ENCODE measurements at places on chromosomes 12 and 14.

DNA sequence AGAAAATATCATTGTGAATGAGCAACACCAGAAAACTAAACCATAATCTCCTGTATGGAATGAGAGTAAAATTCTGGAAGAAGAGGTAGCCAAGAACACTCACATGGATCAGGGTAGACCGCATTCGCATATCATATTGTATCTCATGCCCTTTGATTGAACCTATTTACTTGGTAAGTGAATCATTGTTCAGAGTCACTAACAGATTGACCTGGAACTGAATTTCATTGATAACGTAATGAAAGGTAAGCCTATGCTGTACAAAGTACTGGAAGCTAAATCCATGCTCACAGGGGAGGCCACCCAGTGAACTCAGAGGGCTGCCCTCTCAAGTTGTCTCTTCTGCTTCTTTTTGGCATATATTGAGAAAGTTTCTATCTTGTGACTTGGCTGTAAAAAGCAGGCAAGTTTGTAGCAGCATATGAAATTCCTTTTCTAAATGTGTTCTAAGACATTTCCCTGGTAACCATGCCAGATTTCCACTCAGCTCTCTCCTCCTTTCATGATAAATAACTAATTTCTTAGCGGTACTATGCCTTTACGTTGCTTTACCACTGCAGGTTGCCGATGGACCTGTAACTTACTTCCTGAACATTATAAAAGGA lies 91.4 kb downstream of the PLCZ1 start:
- DNase-seq: no peak
- H3K4me3 ChIP-seq: no peak overlapping the region
- no peaks in the 10 kb centered on the region for H3K4me1 ChIP-seq
- no peaks in the 10 kb centered on the region for H3K36me3 ChIP-seq

DNA sequence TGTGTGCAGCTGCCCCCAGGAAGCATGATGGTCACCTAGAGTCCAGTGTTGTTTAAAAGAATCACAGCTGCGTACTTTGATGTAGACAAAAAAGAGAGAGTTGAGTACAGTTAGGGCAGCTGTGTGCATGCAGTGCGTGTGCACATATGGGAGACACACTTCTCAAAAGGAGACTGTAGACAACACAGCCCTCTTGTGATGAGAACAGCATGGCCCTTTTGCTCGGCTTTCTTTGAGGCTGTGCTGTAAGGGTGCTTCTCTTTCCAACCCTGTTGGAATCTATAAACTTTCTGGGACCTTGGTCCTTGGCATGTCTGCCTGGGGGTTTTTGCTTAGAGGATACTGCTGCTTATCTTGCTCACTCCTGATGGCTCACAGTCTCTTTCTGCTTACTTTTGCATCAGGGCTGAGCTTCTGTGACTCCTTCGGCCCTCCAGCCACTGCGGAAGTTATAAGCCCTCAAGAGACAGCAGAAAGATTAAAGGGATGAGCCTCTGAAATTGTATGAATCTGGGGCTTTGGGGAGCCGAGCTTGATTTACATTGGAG lies 102.9 kb downstream of the DYRK2 start:
- H3K27ac ChIP-seq: peak overlapping the region; percentile 66
- no peak for DNase-seq
- no peak overlapping the region for H3K4me3 ChIP-seq
- no peaks in the 10 kb centered on the region for H3K36me3 ChIP-seq
- peaks cover 18% of the 10 kb centered on the region for H3K4me1 ChIP-seq

DNA sequence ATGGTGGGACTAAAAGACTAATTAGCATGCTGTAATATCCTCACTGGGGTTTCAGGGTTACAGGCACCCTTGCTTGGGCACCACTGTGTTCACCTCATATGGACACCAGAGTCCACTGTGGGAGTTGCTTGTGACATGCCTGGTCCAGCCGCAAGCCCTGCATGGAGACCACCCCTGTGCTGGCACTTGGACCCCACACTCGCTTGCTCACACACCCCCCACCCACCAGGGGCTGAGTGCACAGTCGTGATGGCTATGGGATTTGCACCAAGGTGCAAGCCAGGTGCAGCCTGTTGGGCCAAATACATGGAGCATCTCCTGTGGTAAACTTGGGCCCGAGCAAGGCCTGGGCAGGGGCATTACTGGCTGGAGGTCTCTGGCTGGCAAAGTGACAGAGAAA lies 129.1 kb downstream of the SYT10 start:
- no peak overlapping the region for H3K27ac ChIP-seq
- H3K36me3 ChIP-seq: no peaks in the 10 kb centered on the region
- DNase-seq: no peak
- H3K27me3 ChIP-seq: no peaks in the 10 kb centered on the region

GRCh38 chr12:124668602-124669001 lies 101.2 kb upstream of the NCOR2 start:
- H3K27ac ChIP-seq: no peak overlapping the region
- no peak overlapping the region for H3K4me3 ChIP-seq
- H3K36me3 ChIP-seq: no peaks in the 10 kb centered on the region
- no peaks in the 10 kb centered on the region for H3K4me1 ChIP-seq
- H3K27me3 ChIP-seq: no peaks in the 10 kb centered on the region

DNA sequence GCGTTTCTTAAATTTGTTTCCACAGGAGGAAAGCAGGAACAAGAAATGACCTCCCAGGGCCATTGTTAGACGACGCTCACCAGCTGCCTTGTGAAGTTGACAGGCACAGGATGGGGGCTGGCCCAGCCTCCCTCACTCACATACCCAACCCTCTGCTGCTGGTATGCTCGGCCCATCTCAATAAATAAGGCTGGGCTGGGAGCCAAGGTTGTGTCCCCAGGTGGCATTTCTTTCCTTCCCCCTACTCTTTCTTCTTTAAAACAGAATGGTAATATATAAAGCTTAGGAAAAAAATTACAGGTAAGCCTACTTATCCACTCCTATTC lies 93.0 kb downstream of the ACTN1 start:
- no peak for DNase-seq
- no peaks in the 10 kb centered on the region for H3K27me3 ChIP-seq
- H3K36me3 ChIP-seq: no peaks in the 10 kb centered on the region
- H3K4me1 ChIP-seq: peaks cover 18% of the 10 kb centered on the region

- DNase-seq: no peak
- no peaks in the 10 kb centered on the region for H3K27me3 ChIP-seq
- no peak overlapping the region for H3K27ac ChIP-seq
- H3K4me1 ChIP-seq: no peaks in the 10 kb centered on the region
- no peak overlapping the region for H3K4me3 ChIP-seq
Observed at GRCh38 chr12:117064596-117064995, 34.6 kb downstream of the TESC start.

DNA sequence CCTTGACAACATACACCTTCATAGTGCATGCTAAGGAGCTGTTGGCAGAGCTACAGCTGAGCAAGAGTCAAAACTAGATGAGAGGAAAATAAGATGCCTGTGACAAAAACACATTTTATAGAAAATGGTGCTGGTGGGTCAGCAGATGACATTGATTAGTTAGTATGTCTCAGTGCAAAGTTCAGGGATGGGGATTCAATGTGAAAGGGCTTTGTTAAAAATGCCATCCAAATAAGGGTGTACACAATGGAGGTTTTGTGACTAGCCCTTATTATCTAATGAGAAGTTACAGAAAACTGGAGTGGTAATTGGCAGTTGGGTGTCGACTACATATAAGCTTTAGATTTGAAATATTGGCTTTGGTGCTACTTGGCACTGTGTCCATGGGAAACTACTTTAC lies 169.0 kb downstream of the MON2 start:
- no peaks in the 10 kb centered on the region for H3K36me3 ChIP-seq
- H3K4me3 ChIP-seq: no peak overlapping the region
- H3K27ac ChIP-seq: no peak overlapping the region
- H3K4me1 ChIP-seq: peaks cover 11% of the 10 kb centered on the region

DNA sequence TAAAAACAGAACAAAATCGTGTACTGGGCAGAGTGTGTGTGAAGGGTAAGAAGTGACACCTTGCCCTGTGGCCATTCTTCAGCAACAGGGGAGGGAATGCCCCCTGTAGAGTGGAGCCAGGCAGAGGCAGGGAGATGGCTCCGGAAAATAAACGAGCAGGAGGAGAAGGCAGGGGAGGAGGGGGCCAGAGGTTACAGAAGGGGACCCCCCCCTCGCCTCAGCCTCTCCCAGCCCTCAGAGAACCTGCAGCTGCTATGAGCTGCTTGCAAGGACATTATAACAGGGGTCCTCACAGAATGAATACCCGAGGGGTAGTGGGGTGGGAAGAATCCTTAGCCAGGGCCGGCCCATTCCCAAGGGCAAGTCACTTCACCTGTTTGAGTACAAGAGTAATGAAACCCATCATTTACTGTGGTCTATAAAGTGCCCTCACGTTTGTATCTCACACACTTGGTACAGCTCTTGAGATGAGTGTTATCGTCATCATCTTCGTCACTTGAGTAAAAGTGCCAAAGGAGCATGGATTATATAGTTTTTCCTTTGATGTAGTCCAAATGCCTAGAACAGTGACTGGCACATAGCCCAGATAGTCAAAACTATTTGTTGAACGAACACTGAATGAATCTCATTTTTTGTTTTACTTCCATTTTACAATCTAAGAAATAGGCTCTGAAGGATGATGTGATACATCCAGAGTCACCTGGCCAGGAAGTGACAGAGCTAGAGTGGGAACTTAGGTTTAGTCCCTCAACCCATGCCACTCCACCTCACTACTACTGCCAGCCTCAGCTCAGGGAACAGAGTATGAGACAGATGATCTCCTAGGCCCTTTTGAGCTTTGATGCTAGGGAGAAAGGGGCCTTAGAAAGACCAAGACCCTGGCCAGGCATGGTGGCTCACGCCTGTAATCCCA lies 14.5 kb downstream of the SCNN1A start:
- no peaks in the 10 kb centered on the region for H3K36me3 ChIP-seq
- peaks cover 23% of the 10 kb centered on the region for H3K4me1 ChIP-seq
- H3K27me3 ChIP-seq: no peaks in the 10 kb centered on the region
- H3K27ac ChIP-seq: peak overlapping the region; percentile 43

DNA sequence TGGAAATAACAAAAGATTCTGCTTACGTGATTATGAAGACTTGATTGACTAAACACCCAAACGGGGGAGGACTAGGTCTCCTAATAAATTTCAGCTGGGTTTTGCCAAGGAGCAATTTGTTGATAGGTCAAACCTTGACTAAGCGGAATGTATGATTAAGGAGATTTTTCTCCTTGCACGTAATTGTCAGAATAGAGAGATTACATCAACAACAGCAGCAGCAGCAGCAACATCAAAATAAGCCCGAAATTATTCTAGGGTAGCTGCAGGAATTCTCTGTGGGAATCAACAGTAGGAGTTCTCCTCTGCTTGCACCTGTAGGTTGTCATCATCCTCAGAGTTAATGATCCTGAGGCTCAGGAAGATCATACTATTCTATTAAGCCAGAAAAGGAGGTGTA lies 10.2 kb downstream of the ELK3 start:
- no peaks in the 10 kb centered on the region for H3K27me3 ChIP-seq
- no peak overlapping the region for H3K27ac ChIP-seq
- DNase-seq: no peak
- H3K4me1 ChIP-seq: peaks cover 7% of the 10 kb centered on the region
- no peaks in the 10 kb centered on the region for H3K36me3 ChIP-seq
- no peak overlapping the region for H3K4me3 ChIP-seq

DNA sequence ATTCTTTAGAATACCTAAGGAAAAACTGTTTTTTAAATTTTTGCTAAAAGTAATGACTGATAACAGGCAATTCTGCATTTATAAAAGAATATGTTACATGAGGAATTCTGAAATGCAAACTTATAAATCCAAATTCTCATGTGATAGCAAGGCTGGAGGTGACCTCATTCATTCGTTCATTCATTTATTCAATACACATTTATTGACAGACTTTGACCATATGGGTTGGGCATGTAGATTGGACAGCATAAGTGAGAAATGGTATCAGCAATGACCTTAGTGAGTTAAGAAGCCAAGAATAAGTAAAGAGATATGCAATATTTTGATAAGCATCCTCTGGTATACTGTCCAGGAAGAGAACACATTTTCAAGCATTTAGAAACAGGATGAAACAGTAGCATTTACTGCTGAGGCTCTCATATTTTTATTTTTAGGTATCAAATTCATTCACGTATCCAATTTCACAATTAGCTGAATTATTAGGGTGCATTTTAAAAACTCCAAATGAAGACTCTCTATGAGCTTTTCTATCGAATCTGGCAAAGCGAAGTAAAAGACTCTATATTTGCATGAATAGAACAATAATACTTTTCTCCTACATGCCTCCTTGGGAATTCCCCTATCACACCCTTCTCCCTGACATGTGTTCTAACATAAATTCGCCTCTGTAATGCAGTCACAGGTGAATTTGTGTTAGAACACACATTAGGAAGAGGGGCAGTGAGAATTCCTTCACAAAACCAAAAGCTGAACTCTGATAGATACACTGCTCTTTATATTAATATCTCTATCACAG lies 49.9 kb downstream of the PEBP1 start:
- no peak overlapping the region for H3K4me3 ChIP-seq
- no peaks in the 10 kb centered on the region for H3K36me3 ChIP-seq
- H3K27me3 ChIP-seq: no peaks in the 10 kb centered on the region
- peaks cover 37% of the 10 kb centered on the region for H3K4me1 ChIP-seq
- no peak overlapping the region for H3K27ac ChIP-seq

- H3K36me3 ChIP-seq: no peaks in the 10 kb centered on the region
- no peaks in the 10 kb centered on the region for H3K27me3 ChIP-seq
- H3K4me1 ChIP-seq: peaks cover 23% of the 10 kb centered on the region
- DNase-seq: peak; percentile 39
- H3K4me3 ChIP-seq: no peak overlapping the region
- no peak overlapping the region for H3K27ac ChIP-seq
Observed at GRCh38 chr12:42129595-42130204, 15.0 kb downstream of the GXYLT1 start.

- H3K36me3 ChIP-seq: no peaks in the 10 kb centered on the region
- no peak overlapping the region for H3K27ac ChIP-seq
- no peaks in the 10 kb centered on the region for H3K4me1 ChIP-seq
Observed at GRCh38 chr12:100610666-100611430, 37.4 kb downstream of the GAS2L3 start.

GRCh38 chr14:23379366-23380196 lies 2.7 kb downstream of the CMTM5 start:
- H3K36me3 ChIP-seq: peaks cover 14% of the 10 kb centered on the region
- DNase-seq: peak; percentile 70
- no peak overlapping the region for H3K4me3 ChIP-seq
- H3K27me3 ChIP-seq: no peaks in the 10 kb centered on the region

GRCh38 chr12:2374092-2374906 lies 321.5 kb downstream of the CACNA1C start:
- DNase-seq: no peak
- no peak overlapping the region for H3K27ac ChIP-seq
- no peaks in the 10 kb centered on the region for H3K27me3 ChIP-seq
- H3K4me3 ChIP-seq: no peak overlapping the region
- no peaks in the 10 kb centered on the region for H3K4me1 ChIP-seq
- no peaks in the 10 kb centered on the region for H3K36me3 ChIP-seq

GRCh38 chr14:87041290-87042020 lies 951.5 kb downstream of the GALC start:
- H3K27me3 ChIP-seq: no peaks in the 10 kb centered on the region
- no peak overlapping the region for H3K27ac ChIP-seq
- H3K4me1 ChIP-seq: no peaks in the 10 kb centered on the region
- no peak overlapping the region for H3K4me3 ChIP-seq
- no peaks in the 10 kb centered on the region for H3K36me3 ChIP-seq

DNA sequence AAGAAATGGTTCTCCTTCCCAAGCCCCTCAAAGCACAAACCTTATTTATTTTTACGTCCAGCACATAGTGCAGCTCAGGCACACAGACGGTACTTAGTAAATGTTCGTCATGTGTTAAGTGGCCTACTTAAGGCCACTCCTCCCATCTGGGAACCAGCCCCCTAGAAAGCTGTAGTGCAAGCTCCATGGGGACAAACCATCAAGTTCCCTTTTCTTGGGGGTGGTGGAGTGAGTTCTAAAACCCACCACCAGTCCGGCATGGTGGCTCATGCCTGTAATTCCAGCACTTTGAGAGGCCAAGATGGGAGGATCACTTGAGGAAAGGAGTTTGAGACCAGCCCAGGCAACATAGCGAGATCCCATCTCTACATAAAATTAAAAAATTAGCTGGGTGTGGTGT lies 49.4 kb downstream of the PITPNM2 start:
- no peak overlapping the region for H3K27ac ChIP-seq
- no peaks in the 10 kb centered on the region for H3K27me3 ChIP-seq
- H3K36me3 ChIP-seq: no peaks in the 10 kb centered on the region
- H3K4me1 ChIP-seq: peaks cover 34% of the 10 kb centered on the region

Data from gastrocnemius medialis (tissue), 4 donors.